ENCODE measurements at places on chromosomes 4 and X.

GRCh38 chr4:22874334-22874912, 181.7 kb downstream of the GBA3 start:
- no peak for DNase-seq

DNA sequence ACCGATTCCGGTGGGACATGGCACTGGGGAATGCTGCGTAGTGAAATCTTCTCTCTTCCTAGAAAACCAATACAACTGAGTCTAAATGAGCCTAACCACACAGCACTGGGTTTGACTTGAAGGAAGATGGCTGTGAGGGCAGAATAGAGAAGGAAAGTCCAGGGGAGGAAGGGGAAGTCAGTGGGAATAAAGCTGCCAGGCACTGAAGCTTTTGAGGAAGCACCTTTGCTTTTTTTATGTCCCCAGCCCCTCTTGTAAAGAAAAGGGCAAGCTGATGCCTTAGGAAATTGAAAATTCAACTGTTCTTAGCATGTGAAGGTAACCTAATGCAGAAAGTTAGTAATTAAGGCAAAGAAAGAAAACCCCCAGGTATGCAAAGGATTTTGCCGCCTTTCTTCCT, 20.6 kb downstream of the MED28 start:
- no peak for DNase-seq

GRCh38 chrX:42900947-42901346, 123.0 kb upstream of the PPP1R2C start:
- DNase-seq = no peak

DNA sequence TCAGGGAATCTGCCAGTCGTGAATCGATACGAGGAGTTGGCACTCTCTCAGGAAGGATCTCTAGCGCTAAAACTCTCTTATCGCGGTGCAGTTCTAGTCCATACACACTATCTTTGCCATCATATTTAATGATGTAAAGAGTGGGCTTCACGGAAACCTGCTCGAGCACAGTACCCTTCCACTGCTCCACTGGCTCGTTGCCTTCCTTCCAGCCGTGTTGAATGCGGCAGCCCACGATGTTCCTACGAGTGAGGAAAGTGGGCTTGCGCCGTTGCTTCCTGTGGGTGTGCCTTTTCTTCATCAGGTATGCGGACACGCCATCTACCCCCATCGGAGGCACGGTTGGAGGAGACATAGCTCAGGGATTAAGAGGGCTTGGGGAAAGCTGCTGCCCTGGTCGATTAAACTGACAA, 661 bp downstream of the SPIN4 start:
- peak; percentile 1 for DNase-seq

DNA sequence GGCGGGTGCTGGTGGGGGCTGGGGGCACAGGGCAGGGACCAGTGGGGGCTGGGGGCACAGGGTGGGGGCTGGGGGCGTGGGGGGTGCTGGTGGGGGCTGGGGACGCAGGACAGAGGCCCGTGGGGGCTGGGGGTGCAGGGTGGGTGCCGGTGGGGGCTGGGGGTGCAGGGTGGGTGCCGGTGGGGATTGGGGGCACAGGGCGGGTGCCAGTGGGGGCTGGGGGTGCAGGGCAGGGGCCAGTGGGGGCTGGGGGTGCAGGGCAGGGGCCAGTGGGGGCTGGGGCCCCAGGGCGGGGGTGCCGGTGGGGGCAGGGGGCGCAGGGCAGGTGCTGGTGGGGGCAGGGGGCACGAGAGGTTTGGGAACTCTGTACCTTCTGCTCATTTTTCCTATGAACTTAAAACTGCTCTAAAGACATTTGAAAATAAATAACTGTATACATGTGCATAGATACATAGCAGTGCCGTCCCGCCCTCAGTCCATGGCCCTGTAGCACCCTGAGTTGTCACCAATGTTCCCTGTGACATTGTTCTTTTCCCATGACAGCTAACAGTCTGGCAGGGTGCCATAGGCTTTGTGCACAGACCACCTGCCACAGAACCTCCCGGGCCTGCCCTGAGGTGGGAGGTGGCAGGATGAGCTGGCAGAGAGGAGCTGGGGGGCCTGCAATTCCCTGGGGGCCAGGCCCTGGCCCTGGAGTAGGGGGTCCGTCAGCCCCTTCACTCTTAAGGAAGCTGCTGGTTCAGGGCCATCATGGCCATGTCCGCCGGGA, 35.6 kb upstream of the ADRA2C start:
- no peak for DNase-seq

GRCh38 chrX:119015407-119016237, 41.2 kb downstream of the LONRF3 start:
- DNase-seq = peak; percentile 63

GRCh38 chr4:18213576-18214198, 192.1 kb upstream of the LCORL start:
- no peak for DNase-seq

- no peak for DNase-seq
Observed at GRCh38 chr4:107125496-107125895, 89.4 kb upstream of the DKK2 start.

- no peak for DNase-seq
Observed at GRCh38 chr4:73901031-73901430, 31.8 kb downstream of the CXCL1 start.

GRCh38 chr4:147678106-147678505, 5.9 kb downstream of the PRMT9 start:
- DNase-seq = no peak

GRCh38 chrX:136754651-136755050, 26.1 kb downstream of the ARHGEF6 start:
- no peak for DNase-seq

DNA sequence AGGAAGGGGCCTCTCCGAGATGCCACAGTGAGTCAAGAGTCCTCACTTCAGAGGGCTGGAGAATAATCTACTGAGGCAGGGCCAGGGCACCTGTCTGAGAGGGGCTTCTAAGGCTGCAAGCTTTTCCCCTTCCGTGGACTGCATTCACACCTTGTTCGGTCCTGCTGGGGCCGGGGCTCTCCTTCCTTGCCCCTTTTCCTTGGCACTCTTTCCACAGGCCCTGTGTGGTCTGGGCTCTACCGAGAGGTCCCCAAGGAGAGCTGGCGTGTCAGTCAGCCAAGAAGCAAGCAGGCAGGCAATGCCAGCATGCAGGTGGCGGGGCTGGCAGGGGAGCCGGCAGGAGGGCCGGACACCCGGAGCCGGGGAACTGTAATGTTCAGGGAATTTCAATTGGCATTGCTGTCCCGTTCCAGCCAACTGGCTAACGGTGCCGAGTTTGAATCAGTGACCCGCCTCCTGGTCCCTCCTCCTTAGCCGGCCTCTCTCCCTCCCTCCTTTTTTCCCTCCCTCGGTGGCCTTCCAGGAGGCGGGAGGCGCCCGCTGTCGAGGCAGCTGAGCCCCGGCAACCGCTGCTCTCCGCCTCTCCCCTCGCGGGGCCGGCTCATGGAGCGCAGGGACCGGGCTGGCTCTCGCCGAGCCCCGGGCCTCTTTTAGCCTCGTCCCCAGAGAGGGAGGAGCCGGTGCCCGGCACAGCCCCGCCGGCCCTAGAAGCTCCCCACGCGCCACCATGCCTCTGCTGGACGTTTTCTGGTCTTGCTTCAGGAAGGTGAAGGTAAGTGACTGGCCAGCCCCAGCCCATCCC, at the start of gene STARD8:
Gene STARD8, plus strand, starts transcription at position 511 of the 802 bp plus-strand sequence. Its CDS starts 217 bp downstream, at position 728.
- DNase-seq = peak; percentile 28

DNA sequence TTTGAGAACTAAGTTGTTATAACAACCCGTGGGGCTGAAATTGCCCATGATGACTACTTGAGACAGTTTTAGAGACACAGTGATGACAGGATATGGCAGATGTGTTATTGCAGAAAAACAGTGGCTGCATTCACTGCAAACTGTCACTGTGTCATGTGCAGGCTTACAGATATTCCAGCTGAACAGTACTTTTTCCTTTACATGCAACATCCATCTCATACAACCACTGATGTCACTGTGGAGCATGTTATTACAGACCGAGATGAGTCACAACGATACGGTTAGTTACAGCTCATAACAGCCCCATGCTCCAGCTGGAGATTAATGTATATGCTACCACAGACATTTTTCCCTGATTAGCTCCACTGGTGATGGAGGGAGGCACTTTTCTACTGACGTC, 207.4 kb downstream of the TMA16 start:
- DNase-seq = no peak

GRCh38 chrX:132119821-132120515, 7.9 kb downstream of the FRMD7 start:
- DNase-seq = no peak

- no peak for DNase-seq
Observed at GRCh38 chrX:11137543-11138139, 26.5 kb downstream of the HCCS start.

DNA sequence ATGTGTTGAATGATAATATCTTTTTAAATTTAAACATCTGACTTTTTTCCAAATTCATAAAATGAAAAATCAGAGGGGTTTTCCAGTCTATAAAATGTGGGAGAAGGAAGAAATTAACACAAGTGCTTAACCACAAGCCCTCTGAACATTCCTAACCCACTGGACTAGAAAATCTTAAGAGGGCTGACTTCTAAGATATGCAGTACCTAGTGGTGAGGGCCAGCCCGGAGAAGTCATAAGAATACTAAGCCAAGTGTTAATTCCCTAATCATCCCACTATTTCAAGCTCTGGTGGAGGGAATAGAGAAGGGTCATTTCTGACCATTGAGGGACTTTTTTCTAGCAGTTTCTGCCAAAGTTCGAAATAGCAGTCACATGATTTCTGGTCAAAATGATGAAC, 86.9 kb upstream of the NEIL3 start:
- DNase-seq = no peak

- no peak for DNase-seq
Observed at GRCh38 chr4:169907705-169908104, 118.5 kb downstream of the MFAP3L start.

DNA sequence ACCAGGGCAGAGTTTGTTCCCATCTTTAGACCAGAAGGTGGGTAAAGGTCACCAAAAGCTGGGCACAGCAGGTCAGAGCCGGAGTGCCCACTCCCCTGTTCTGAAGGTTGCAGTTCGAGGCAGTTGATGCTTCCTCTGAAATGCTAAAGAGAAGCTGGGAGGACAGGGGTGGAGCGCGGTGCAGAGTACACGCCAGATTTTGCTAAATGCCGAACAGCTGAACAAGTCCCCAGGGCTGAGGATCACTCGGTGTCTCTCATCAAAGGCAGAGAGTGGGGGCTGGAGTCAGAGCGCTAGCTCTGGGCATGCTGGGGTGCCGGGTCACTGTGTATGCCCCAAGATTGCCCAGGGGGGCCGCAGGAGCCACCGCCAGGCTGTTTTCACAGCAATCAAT, 197.0 kb downstream of the BCOR start:
- no peak for DNase-seq

- DNase-seq = no peak
Observed at GRCh38 chr4:10442976-10443375, 14.2 kb downstream of the ZNF518B start.

DNA sequence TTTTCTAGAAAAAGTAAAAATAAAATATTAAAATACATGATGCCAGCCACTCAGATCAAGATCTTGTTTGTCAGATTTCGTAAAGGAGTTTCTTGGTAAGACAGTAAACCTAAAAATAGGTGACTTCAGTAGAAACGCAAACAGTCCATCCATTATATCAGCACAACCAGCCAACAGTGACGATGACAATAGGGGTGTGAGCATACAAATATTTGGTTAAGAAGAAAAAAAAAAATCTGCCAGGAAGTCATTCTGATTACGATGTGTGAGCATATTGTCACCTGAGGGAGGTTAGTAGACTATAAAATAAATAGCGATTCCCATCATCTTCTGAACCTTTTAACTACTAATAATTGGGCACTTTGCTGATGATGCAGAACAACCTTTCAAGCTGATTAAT, 37.6 kb downstream of the SLC7A11 start:
- no peak for DNase-seq

DNA sequence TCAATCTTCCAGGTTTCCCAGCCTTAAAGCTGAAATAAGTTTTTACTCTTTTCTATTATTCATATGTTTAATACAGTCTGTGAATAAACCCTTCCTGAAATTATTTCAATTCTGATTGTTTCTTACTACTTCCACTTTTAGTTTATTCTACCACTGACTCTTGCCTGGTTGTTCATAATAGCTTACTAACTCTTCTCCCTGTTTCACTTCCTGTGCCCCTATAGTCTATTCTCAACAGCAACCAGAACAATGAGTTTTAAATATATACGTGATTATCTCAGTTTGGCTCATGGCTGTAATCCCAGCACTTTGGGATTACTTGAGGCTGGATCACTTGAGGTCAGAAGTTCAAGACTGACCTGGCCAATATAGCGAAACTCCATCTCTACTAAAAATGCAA, 408.0 kb upstream of the SPOCK3 start:
- DNase-seq = no peak

DNA sequence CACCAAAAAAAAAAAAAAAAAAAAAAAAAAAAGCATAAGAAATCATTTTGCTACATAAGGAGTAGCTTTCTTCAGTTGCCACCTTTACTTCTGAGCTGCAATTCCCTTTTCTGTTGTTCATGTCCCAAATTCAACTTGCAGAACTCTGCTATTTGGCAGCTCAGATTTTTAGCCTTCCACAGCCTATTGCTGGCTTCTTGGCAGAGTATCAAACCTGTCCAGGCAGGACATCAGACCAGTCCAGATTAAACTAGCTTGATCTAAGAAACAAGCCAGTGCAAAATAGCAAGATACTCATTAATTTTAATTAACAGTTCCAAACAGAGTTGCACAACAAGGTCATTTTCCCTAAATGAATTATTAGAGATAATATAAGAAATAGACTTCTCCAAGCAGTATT, 123.6 kb upstream of the NR3C2 start:
- DNase-seq = no peak

- DNase-seq = no peak
Observed at GRCh38 chr4:36614011-36614410, 332.6 kb downstream of the DTHD1 start.

GRCh38 chr4:153348006-153348405, 3.5 kb downstream of the MND1 start:
- DNase-seq = no peak

DNA sequence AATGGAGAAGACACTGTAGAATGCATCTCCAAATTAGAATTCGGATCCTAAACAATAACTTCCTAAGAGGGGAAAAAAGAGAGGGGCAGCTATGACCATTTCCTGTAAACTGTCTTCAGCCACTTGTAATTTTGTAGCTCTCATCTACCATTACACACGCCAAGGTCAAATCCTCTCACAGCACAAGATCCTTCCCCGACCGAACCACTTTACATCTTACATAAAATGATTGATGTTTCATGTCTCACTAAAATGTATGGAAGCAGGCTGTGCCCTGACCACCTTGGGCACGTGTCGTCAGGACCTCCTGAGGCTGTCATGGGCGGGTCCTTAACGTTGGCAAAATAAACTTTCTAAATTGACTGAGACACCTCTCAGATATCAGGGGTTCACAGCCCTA, 24.1 kb upstream of the PBDC1 start:
- no peak for DNase-seq

GRCh38 chr4:11636551-11636950, 207.9 kb upstream of the HS3ST1 start:
- DNase-seq = no peak

- DNase-seq = peak; percentile 2
Observed at GRCh38 chrX:38717871-38718270, 83.4 kb upstream of the MID1IP1 start.

GRCh38 chr4:3655963-3656362, 110.2 kb upstream of the ADRA2C start:
- no peak for DNase-seq

DNA sequence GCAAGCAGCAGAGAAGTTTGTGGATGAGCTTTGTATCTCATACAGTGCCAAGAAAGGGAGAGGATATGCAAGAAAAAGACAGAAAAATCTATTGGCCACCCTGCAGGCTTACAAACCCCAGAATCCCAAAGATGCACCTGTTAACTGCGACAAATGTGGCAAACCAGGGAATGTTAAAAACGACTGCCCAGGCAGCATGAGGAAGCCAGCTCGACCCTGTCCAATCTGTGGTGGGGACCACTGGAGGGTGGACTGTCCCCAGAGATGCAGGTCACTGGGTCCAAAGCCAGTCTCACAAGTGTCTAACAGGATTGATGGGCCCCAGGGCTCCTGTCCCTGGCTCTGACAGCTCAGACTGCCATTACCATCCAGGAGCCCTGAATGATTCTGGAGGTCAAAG, 12.9 kb upstream of the COL25A1 start:
- DNase-seq = no peak

All from HTR-8/SVneo (cell line).